Colonic mucosa (tissue), 4 donors: ENCODE measurements at places on chromosomes 5 and 9. TPM values are rescaled to one million over a fixed set of nuclear protein-coding genes. Genes with fewer than 3 reads are reported as not detected.

DNA sequence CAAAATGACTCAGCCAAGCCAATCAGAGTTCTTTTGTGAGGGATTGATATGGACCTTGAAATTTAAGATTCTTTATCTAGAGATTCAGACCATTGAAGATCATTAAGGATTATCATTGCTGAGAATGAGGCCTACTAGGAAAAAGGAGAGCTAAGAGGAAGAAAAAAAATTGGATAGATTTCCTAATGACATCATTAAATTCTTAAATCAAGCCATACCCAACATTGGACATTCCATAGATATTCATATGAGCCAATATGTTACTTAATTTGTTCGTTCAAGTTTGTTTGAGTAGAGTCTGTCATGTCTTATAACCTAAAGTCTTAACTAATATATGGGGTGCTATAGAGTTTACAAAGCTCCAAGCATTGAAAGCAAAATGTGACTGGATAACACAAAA is 727.9 kb upstream of the SEMA6A start:
- no peak overlapping the region for H3K27ac ChIP-seq
- no peak overlapping the region for H3K4me3 ChIP-seq
- DNase-seq = no peak
- no peaks in the 10 kb centered on the region for H3K36me3 ChIP-seq

DNA sequence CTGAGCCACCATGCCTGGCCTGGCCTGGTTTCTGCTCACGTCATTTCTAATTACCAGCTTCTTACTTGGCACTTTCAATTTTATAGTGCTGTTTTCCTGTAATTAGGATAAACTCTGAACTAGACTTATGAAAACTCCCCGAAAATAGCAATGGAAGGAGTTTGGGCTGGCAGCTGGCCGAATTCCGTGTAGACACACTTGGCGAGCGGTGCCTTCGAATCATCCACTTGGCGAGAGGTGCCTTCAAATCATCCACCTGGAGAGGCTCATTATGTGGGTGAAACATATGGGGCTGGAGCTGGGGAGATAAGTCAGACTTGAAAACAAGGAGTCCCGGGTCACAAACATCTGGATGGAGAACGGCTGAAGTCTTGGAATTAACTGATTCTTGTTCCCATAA is 203.7 kb downstream of the ROR2 start:
- H3K4me1 ChIP-seq = no peaks in the 10 kb centered on the region
- no peak overlapping the region for H3K4me3 ChIP-seq
- H3K36me3 ChIP-seq = no peaks in the 10 kb centered on the region

GRCh38 chr5:72268260-72268659 is 51.8 kb downstream of the MRPS27 start:
- no peak overlapping the region for H3K4me3 ChIP-seq
- H3K27me3 ChIP-seq = no peaks in the 10 kb centered on the region
- H3K4me1 ChIP-seq = no peaks in the 10 kb centered on the region
- no peak for DNase-seq
- H3K36me3 ChIP-seq = no peaks in the 10 kb centered on the region

- no peak for DNase-seq
- H3K27ac ChIP-seq = no peak overlapping the region
- H3K4me1 ChIP-seq = peaks cover 13% of the 10 kb centered on the region
Measured at GRCh38 chr9:102845827-102846371, 149.2 kb upstream of the CYLC2 start.

Gene ALDH7A1
- total RNA-seq = 49.2 TPM

Gene PCDHB10
- total RNA-seq = 1.1 TPM

Gene FANCG
- 47.5 TPM for total RNA-seq
